ENCODE measurements at places on chromosomes 12 and 14.

- DNase-seq: no peak
Measured at GRCh38 chr12:112615196-112615595, 176.4 kb upstream of the RPH3A start.

GRCh38 chr14:79464468-79464867 lies 746.8 kb downstream of the DIO2 start:
- no peak for DNase-seq

DNA sequence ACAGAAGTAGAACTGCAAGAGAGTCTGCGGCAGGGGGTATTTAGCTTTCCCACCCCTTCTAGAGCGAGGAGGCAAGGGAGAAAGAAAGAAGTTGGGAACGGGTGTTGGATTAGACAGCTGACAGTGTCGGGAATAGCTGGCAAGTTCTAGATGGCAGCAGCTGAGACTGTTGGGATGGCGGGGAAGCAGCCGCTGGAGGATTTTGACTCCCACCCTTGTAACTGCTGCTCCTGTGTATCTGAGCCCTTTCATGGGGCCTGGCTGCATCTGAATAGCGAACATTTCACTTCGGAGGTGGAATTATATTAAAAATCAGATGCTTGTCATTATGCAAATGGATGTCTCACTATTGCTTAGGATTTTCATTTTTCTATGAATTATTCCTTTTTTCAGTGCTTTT lies 104.6 kb downstream of the AACS start:
- DNase-seq: no peak

- DNase-seq: no peak
Measured at GRCh38 chr14:99724939-99725773, 41.1 kb downstream of the CYP46A1 start.

- DNase-seq: peak; percentile 64
Measured at GRCh38 chr12:88580051-88580871, at the start of gene KITLG. TSS of gene KITLG (minus strand) at chr12:88580471. CDS start at chr12:88580278, 193 bp downstream.

- no peak for DNase-seq
Measured at GRCh38 chr12:47396902-47397663, 308.7 kb downstream of the RPAP3 start.

GRCh38 chr12:71164568-71165197 lies 6.9 kb upstream of the TSPAN8 start:
- DNase-seq: no peak

- no peak for DNase-seq
Measured at GRCh38 chr12:130184404-130185090, 22.3 kb downstream of the FZD10 start.

DNA sequence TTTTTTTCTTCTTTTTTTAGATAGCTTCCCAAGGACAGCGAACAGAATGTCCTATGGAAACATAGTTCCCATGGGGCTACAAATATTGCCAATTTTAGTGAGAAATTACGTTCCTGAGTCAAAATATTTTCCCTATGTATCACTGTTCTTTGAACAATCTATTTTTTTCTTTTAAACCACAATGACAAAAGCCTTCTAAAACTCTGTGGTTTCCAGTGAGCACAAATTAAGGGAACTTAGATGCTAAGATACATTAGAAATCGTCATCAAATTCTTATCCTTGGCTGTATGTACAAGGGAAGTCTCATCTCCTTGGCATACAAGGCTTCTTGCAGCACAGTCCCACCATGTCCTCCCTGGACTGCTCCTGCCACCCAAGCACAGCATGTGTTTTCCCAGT lies 17.9 kb downstream of the CPM start:
- no peak for DNase-seq

- DNase-seq: no peak
Measured at GRCh38 chr14:92386637-92387036, 63.7 kb downstream of the SLC24A4 start.

All from cortex of kidney (tissue), 1 donor.